Activated T-cell treated with anti-CD3 and anti-CD28 coated beads for 48 hours (primary cell): ENCODE measurements at places on chromosomes 3 and 15.

- no peak for DNase-seq
These were observed 485.2 kb upstream of the ROBO2 start for GRCh38 chr3:76554707-76555106.

DNA sequence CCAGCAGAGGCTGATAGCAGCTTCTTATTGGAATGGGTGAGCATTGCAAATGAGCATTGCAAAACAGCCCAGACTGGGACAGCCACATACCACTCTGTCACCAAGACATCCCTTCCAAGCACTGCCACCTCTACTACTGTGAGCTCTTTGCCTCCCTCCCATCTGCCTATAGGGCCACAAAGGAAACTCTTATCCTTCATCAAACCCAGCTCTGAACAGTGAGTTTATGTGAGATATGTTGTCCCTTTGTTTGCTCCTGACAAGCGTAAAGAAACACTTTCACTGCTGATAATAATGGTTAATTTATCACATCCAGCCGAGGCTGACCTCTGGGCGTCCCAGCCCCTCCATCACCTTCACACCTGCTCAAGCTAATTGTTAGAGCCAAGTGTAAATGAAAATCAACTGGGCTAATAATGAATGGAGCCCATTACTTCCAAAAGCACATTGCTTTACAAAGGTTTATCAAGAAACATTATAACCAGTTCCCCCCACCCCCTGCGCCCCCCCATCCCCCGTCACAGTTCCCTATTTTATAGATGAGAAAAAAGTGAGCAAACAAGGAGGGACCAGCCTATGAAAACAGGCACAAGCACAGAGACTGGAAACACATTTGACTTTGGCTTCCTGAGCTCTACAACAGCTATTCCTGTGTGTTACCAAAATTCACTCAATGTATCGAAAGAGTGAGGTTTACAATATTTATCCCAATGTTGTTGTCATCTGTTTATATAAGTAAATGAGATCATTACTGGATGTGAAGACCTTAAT, 146.3 kb downstream of the ANXA2 start:
- no peak for DNase-seq

DNA sequence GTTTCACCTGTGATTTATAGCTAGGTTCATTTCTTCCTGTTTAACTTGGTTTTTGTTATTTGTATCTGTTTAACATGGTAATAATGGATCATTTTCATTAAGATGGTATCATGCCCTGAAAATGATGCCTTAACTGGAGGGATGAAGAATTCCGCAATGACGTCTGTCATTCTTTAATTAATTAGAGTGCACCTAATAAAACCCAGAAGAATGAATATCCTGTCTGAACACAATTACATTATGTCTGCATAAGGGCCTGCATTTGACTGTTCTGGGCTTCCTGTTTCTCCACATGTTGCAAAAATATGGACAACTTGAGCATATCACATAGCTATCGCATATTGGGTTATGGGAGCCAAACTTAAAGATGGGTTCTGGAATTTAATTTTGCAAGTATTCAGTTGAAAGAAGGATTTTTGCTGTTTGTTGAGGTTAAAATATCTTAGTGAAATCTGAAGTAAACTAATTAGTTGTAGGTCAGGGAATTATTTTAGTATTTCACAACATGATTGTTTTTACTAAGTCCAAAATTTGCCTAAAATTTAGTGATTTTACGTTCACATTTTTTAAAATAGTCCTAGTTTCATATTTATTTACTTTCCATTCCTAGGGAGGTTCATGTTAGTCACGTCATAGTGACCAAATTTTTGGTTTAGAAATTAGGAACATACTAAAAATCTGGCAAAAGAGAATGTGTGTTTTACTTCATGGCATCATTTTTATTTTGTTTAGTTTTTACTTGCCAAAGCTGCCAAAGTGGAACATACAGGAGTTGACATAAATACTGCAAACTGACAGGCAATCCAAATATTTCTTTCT, 321.0 kb upstream of the TGFBR2 start:
- DNase-seq = no peak

DNA sequence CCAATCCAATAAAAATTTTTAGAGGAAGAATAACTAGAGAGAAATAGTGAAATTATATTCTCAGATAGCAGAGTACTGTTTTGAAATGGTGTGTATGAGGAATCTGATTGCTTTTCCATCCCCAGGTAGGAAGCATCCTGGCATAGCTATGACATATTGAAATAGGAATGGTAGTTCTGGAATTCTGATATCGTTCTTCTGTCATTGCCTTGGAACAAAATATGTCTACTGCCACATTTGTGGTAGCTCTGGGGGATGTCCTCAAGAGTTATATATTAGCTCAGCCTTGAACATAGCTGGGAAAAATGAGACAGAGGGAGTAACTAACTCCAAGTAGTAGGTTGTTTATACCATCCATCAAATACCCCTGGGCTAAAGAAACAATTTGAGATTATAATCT, 950.7 kb downstream of the MCTP2 start:
- no peak for DNase-seq

DNA sequence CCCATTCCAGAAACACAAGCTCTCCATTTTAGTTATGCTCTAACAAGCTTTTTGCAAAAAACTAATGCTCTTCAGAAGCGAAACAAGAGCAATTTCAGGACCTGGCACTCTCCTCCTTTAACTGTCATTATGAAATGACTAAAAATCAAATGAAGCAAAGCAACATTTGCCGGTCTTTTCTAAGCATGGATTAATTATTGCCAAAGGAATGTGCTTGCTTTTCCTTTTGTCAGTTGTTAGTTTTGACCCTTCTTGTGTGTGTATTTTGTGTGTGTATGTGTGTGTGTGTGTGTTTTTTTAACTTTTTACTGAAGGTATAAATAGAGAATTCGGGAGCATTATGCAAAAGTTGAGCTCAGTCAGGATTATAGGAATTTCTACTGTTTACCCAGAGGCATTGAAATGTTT, 509.1 kb downstream of the TUSC7 start:
- DNase-seq = no peak

DNA sequence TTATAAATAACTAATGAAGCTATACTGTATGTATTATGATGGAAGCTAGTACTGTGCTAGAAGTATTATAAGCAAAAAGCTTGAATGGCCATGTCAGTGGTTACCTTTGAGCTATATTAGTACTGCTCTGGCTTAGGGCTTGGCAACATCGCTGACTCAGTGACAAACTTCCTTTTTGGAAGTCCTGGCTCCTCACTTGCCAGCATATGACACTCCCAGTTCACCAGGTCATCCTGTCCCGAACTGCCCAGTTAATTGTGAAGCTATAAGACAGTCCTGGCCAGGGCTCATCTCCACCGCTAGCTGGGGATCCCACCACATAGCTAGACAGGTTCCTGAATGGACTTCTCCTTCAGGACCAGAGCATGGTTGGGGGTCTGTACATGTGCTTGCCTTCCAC, 31.9 kb downstream of the RAB8B start:
- DNase-seq = no peak

GRCh38 chr15:81880833-81881232, 165.0 kb downstream of the MEX3B start:
- no peak for DNase-seq

GRCh38 chr3:32186097-32186496, 52.4 kb upstream of the CMTM8 start:
- no peak for DNase-seq

- peak; percentile 73 for DNase-seq
These were observed 108.1 kb downstream of the KLF13 start for GRCh38 chr15:31434588-31435260.

DNA sequence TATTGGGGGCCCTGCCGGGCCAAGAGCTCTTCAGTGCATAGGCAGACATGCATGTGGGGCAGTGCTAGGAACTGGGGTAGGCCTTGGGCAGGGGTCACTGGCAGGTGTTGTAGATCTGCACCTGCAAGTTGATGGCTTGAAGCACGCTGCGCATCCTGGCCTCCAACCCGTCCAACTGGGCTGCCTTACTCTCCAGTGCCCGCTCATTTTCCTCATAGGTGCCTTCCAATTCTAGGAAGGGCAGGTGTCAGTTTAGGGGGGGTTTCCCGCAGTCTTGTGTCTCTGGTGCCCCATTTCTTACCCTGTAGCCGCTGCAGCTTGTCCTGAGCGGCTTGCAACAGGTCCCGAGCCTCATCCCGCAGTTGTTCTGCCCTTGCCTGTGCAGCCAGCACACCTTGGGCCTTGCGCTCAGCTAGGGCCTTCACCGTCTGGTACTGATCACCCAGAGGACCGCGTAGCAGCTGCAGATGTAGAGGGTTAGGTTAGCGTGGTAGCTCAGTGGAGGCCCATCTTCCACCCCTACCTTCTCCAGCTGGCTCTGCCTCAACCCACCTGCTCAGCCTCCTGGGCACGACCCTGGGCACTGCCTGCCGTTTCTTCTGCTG, 611 bp upstream of the USP19 start:
- no peak for DNase-seq

DNA sequence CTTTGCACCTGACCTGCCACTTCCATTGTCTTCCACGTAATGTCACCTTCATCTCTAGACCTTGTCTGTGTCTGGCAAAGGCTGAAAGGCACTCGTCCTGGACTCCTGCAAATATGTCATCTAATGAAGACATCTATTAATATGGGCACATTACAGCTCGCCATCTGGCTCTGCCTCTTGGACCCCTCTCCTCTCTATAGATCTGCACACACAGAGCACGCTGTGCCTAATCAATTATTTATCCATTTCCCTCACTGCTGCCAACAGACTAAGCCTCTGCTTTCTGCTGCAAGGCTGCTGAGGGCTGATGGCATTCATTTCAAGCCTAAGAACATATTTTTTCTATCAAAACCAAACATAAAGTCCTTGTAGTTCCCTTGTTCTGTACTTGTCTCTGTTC, 573.0 kb downstream of the TUSC7 start:
- no peak for DNase-seq

DNA sequence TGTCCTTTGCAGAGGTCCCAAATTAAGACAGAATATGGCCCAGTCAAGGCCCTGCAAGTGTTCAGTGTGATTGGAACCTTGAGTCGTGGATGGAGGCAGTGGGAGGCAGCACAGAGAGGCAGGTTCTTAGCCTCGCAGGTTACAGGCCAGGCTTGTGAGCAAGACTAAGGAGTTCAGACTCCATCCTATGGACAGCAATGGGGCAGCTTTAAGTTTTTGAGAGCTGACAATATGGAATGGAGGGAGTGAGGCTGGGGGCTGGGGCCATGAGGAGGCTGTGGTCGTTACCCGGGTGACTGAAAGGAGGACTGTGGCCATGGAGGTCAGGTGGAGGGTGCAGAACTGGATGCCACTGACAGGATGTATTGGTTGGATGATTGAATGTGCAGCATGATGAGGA, 74.1 kb upstream of the PRR23C start:
- no peak for DNase-seq

GRCh38 chr15:31440754-31441311, 114.2 kb downstream of the KLF13 start:
- DNase-seq = peak; percentile 40

DNA sequence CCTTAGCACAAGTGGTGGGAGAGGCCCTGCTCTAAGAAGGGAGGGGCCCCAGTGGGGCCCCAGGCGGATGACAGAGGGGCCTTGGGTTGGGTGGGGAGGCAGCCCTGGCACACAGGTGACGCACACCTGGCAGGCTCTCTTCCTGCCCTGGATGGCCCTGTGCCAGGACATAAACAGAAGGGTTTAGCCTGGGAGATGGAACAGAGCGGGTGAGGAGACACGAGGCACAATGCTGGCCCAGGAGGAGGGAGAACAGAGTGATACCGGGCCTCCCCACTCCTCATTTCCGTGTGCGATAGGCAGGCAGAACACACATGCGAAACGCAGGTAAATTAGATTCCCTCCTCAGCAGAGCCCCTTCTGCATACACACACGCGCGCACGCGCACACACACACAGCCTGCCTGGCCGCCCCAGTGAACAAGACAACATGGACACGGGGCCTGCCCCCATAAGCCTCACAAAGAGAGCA, 39.8 kb downstream of the IDH2 start:
- no peak for DNase-seq

GRCh38 chr15:77855871-77856270, 221.6 kb downstream of the TBC1D2B start:
- no peak for DNase-seq

DNA sequence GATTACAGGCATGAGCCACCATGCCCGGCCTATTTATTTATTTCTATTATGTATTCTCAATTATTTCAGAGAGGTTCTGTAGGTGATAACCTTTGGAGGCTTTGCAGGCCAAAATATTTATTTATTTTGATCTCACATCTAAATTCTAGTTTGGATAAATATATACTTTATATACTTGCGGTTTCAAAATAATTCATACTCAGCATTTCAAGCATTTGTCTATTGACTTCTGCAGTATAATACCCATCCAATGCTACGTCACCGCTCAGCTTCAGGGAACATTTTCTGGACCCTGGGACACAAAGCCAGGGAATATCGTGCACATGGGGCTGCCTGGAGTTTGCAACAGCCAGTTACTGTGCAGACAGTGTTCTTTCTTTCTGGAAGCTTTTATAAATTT, 22.6 kb downstream of the CGGBP1 start:
- DNase-seq = no peak

- DNase-seq = no peak
These were observed 13.7 kb upstream of the ALCAM start for GRCh38 chr3:105352976-105353375.

DNA sequence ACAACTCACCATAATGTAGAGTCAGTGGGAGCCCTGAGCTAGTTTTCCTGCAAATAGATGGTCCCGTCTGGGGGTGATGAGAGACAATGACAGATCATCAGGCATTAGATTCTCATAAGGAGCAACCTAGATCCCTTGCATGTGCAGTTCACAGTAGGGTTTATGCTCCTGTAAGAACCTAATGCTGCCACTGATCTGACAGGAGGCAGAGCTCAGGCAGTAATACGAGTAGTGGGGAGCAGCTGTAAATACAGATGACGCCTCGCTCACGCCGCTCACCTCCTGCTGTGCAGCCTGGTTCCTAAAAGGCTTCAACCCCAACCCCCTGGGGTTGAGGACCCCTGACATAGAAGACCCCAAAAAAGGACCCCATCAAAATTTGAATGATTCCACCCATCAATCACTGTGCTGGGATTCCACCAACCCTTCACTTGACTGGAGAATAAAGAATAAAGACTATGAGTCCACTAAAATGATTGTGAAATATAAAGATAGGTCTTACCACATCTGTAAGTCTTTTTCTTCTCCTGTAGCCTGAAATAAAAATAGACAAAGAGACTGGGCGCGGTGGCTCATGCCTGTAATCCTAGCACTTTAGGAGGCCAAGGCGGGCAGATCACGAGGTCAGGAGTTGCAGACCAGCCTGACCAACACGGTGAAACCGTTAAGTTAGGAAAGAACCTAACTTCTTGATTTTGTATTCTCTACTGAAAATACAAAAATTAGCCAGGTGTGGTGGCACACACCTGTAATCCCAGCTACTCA, 9.9 kb upstream of the UBL7 start:
- no peak for DNase-seq

- DNase-seq = no peak
These were observed 87.6 kb downstream of the NR2F2 start for GRCh38 chr15:96418146-96418545.

DNA sequence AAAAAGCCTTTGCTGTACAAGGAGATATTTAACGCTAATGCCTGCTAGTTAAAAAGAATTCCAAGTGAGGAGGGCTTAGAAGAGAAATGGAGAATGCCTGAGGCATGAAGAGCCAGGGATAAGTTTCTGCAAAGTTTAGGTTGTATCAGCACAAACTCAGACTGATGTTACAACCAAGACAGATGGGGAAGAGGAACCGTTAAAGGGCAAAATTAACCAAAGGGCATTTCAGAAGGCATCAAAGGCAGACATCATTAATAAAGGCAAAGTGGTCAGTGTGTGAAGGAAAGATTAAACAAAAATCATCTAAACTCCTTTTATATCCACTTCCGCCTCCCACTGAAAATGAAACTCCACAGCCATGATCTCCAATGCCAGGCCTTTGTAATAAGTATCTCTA, 7.0 kb downstream of the MYO5A start:
- DNase-seq = no peak

- DNase-seq = no peak
These were observed 146.7 kb downstream of the FBN1 start for GRCh38 chr15:48498828-48499227.
